ENCODE measurements at places on chromosomes 6 and 20.
A peak's percentile ranks its signal among the peaks of the same experiment; 100 is the strongest.

GRCh38 chr20:25258828-25259227, 10.9 kb downstream of the PYGB start:
- no peak for DNase-seq

- peak; percentile 38 for DNase-seq
Observed at GRCh38 chr6:45421709-45422502, 44.2 kb upstream of the SUPT3H start.

DNA sequence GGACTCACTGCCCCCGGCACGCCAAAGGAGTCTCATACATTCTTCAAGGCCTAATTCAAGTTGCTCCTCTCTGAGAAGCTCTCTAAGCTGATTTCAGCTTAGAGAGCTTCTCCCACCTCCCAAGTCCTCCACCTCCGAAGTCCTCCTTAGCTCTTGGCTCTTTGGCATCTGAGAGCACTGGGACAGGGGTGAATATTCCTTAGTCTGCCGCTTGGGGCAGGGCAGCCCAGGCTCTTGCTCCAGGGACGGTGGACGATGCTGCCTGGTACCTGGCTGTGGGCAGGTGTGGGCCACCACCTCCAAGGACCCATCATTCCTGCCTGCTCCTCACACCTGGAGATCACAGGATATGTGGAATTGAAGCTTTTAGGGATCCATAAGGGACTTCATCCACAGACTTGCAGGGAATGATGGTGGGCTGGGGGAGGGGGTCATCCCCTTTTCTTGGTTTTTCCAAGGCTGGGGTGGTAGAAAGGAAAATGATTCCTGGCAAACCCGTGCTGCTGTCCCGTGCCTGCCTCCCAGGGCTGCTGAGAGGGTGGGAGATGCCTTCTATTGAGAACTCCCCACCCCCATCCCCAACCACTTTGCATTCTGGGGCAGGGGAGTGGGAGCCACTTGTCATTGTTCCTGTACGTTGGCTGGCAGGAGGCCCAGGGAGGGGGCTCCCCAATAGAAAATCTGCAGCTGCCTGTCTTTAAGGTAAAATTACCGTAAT, 57.4 kb downstream of the ARHGAP40 start:
- DNase-seq: peak; percentile 19

- no peak for DNase-seq
Observed at GRCh38 chr20:25364180-25364788, 26.4 kb downstream of the ABHD12 start.

GRCh38 chr6:15096894-15097837, 148.7 kb upstream of the JARID2 start:
- DNase-seq: no peak

- DNase-seq: no peak
Observed at GRCh38 chr6:2826131-2826530, 15.5 kb downstream of the SERPINB1 start.

DNA sequence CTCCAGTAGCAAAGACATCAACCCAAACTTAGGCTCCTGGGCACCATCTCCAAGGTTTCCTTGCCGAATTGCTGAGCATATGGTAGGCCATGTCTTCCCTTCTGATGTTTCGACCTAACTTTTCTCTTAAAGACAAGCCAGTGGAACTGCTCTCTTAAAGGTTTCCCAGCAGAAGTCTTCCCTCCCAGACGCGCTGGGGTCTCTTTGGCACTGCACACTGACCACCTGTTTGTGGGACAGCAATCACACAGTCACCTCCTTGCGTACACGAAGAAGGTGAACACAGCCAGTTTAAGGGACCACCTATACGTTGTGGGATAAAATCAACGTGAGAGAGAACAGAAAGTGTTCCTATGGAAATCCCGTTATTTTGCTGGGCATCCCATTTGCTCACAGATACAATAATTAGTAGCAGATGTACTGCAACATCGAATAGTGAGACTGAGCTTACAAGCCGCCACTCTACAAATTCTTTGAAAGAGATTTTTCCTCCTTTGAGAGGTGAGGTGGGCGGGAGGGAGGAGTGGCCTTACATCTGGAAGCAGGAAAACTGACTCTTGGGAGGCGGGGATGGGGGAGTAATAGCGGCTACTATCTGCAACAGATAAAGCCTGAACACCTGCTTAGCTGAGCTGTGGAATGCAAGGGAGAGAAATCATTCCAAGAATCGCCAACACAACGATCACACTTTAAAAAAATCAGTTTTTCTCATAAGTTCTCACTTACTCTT, 9.9 kb downstream of the GRIK2 start:
- DNase-seq: no peak

- no peak for DNase-seq
Observed at GRCh38 chr6:88120635-88121034, 45.5 kb downstream of the CNR1 start.

- DNase-seq: no peak
Observed at GRCh38 chr6:156231026-156231765, 546.0 kb upstream of the ARID1B start.

- DNase-seq: no peak
Observed at GRCh38 chr20:21224217-21224616, 78.9 kb upstream of the XRN2 start.

DNA sequence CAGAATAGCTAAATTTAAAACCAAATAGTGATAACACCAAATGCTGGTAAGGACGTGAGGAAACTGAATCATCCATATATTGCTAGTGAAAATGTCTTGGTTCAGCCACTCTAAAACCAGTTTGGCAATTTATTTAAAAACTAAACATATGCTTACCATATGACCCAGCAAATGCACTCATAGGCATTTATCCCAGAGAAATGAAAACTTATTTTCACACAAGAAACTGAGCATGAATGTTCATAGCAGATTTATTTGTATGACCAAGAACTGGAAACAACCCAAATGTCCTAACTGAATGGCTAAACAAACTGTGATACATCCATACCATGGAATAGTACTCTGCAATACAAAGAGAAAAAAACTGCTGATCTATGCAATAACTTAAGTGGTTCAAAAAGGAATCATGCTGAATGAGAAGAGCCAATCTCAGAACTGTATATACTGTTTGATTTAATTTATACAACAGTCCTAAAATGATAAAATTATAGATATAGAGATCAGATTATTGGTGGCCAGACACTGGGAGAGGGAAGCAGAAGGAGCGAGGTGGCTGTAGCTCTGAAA, 115.6 kb upstream of the ADGRF1 start:
- DNase-seq: no peak

GRCh38 chr6:69894578-69895347, 28.4 kb downstream of the COL19A1 start:
- DNase-seq: no peak

DNA sequence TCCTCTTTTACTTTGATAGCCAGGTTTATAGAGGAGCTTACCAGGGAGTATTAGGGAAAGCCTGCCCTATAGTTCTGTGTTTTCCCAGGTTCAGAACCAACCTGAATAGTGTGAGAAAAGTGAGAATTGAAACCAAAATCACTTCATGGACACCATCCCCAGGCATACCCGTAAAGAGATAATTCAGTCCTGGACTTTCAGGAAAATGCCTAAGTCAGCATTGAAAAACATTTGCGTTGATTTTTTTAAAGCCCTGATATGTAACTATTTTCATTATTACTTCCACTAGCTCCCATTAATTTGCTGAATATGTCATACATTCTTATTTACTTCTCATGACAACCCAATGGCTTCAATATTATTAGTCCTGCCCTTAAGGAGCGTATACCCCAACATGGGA, 77.4 kb upstream of the TCF21 start:
- DNase-seq: no peak

DNA sequence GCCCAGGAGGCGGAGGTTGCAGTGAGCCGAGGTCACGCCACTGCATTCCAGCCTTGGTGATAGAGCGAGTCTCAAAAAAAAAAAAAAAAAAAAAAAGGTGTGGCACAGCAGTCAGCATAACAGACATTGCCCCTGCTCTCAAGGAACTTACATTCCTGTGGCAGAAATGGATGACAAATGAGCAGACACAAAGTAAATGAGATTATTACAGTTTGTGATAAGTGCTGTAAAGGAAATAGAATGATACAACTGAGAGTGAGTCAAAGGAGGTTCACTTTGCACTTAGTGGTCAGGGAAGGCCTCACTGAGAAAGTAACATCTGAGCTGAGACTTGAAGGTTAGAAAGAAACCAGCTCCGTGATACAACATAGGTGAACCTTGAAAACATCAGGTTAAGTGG, 36.4 kb downstream of the CEP250 start:
- no peak for DNase-seq

GRCh38 chr6:74656453-74656852, 549.4 kb downstream of the COL12A1 start:
- DNase-seq: no peak

GRCh38 chr6:30234356-30234755, 21.1 kb upstream of the TRIM26 start:
- DNase-seq: no peak

DNA sequence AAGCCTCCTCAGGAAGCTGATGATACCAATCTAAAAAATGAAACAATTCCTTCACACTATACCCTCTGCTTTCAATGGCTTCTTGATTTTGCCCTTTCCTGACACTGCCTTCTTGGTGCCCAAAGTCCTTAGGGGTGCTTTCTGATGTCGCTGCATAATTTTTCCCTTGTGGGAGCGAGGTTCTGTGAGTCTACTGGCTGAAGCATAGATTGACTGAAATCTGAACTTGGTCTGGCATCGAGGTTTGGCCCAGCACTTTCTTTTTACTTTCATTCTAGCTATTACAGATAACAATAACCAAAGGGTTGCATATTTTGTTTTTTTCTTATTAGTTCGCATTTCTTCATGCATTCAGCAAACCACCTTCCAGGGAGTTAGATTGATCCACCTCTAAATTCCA, 65.8 kb downstream of the E2F3 start:
- no peak for DNase-seq

DNA sequence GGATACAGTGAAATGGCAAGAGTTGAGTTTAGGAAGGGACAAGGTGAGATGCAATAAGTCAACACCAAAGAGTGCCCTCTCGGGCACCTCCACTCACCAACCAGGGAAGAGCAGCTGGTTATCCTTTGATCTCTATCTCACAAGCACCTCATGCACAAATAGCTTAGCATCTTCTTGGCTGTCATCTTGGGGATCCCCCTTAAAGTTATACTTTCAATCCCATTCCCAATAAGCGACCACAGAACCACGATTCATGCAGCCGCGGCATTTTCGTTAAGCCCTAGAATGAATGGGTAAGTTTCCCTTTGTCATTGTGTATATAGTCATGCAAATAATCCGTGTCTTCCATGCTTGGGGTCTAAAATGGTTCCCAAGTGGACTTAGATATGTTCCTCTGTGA, 73.5 kb downstream of the ADTRP start:
- no peak for DNase-seq

GRCh38 chr6:147738099-147738498, 229.6 kb downstream of the SAMD5 start:
- DNase-seq: no peak

- DNase-seq: no peak
Observed at GRCh38 chr6:73340048-73340447, 14.0 kb downstream of the DPPA5 start.

GRCh38 chr6:106473812-106474211, 113.3 kb downstream of the CRYBG1 start:
- DNase-seq: no peak

GRCh38 chr6:113258771-113259170, 598.4 kb upstream of the MARCKS start:
- no peak for DNase-seq

GRCh38 chr6:100493206-100493888, 28.6 kb upstream of the SIM1 start:
- no peak for DNase-seq

GRCh38 chr6:40678941-40679340, 91.8 kb upstream of the LRFN2 start:
- DNase-seq: no peak

DNA sequence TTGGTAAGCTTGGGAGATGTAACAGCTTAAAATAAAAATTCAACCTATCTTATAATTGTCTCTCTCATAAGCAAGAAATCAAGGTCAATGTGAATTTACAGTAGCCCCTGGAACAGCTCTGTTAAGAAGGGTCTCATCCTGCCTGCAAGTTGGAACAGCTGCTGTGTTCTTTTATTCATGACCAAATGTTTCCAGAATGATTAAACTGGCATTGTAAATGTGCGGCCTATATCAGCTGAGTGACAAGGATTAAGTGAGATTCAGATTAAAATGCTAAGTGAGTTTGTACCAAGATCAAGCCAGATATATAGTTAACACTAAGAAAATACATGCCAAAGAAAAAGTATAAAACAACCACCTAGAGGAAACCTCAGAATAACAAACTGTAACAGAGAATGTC, 45.3 kb upstream of the NRSN1 start:
- no peak for DNase-seq

DNA sequence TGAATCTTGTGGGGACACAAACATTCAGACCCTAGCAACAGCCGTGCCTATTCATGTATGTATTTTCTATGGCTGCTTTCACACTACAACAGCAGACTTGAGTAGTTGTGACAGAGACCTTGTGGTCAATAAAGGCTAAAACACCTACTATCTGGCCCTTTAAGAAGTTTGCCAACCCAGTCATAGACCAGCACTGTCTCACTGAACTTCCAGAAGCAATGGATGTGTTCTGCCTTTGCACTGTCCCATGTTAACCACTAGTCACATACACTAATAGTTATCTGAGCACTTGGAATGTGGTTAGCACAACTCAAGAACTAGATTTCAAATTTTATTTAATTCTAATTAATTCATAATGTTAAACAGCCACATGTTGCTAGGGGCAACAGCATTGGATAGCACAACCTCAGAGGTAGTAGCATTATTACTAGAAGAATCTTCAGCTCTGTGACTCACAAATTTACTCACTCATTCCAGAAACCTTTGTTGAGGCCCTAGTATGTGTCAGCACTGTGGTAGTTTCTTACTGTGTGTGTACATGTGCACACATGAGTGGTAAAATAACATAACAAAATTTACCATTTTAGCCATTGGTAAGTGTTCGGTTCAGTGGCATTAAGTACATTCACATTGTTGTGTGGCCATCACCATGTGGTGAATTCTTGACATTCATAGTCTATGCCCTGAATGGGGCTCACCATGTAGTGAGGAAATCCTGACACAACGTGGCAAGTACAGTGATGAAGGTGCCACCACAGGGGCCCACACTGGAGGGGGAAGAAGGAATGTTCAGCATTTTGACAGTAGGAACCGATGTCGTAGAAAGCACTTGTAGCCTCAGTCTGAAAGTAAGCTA, 107.3 kb downstream of the CEP57L1 start:
- no peak for DNase-seq

DNA sequence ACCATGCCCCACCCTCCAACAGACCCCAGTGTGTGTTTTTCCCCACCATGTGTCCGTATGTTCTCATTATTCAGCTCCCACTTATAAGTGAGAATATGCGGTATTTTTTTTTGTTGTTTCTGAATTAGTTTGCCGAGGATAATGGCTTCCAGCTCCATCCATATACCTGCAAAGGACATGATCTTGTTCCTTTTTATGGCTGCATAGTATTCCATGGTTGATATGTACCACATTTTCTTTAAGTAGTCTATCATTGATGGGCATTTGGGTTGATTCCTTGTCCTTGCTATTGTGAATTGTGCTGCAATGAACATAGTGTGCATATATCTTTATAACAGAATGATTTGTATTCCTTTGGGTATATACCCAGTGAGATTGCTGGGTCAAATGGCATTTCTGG, 176.9 kb downstream of the UTRN start:
- no peak for DNase-seq

- DNase-seq: no peak
Observed at GRCh38 chr6:147372806-147373205, 135.7 kb upstream of the SAMD5 start.

- no peak for DNase-seq
Observed at GRCh38 chr6:3162067-3162497, 4.7 kb upstream of the TUBB2A start.
